Activated CD8-positive, alpha-beta T cell treated with anti-CD3 and anti-CD28 coated beads, Interleukin-2, amount 10 ng/mL, durations not matched to agents 7 days and 5 days (primary cell): ENCODE measurements at places on chromosomes 13 and 19. TPM values are rescaled to one million over a fixed set of nuclear protein-coding genes. Genes with fewer than 3 reads are reported as not detected.

GRCh38 chr19:23312515-23312914 lies 62.3 kb upstream of the ZNF724 start:
- no peak for DNase-seq

DNA sequence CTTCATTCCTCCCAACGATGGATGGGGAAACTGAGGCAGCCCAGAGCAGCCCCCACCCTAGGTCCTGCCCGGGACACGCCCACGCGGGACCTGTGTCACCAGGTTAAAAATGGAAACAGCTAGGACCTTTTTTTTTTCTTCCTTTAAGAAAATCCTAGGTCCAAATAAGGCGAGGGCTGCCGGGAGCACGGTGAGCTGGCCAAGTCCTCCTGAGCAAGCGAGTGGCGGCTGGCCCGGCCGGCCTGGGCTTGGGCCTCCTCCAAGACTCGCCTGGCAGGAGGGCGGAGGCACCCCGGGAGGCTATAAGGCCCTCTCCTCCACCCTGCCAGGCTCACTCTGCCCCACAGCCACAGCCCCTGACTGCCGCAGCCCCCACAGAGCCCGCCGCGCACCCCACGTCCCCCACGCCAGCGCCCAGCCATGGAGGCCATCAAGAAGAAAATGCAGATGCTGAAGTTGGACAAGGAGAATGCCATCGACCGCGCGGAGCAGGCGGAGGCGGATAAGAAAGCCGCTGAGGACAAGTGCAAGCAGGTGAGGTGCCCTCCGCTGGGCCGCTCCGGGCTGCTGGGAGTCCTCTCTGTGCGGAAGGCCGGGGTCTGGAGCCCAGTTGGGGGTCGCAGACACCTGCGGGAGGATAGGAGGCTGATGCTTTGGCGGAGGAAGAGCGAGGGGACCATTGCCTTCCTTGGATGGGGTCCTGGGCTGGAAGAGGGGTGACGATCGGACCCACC lies 8.9 kb upstream of the TPM4 start:
- no peak for DNase-seq

DNA sequence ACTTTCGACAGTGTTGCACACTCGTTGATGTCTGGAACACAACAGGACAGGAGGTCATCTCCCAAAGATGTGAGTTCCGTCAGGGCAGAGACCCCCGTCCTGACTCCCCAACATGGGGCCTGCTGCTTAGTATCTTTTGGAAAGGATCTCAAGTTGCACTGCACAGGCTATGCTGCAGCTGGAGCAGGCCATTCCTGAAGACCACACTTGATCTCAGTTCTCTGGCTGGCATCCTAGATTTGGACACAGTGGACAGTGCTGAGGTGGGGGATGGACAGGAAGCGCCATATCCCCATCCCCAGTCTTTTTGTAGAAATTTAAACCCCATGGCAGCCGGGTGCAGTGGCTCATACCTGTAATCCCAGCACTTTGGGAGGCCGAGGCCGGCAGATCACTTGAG lies 5.9 kb downstream of the ADGRE2 start:
- no peak for DNase-seq

GRCh38 chr19:55581145-55581822 lies 636 bp upstream of the ZNF579 start:
- peak; percentile 53 for DNase-seq

- DNase-seq, result no peak
Measured at GRCh38 chr19:50873056-50873455, at the start of gene KLK2. TSS of gene KLK2 (plus strand) at chr19:50873439. CDS start at chr19:50873474, 35 bp downstream.

DNA sequence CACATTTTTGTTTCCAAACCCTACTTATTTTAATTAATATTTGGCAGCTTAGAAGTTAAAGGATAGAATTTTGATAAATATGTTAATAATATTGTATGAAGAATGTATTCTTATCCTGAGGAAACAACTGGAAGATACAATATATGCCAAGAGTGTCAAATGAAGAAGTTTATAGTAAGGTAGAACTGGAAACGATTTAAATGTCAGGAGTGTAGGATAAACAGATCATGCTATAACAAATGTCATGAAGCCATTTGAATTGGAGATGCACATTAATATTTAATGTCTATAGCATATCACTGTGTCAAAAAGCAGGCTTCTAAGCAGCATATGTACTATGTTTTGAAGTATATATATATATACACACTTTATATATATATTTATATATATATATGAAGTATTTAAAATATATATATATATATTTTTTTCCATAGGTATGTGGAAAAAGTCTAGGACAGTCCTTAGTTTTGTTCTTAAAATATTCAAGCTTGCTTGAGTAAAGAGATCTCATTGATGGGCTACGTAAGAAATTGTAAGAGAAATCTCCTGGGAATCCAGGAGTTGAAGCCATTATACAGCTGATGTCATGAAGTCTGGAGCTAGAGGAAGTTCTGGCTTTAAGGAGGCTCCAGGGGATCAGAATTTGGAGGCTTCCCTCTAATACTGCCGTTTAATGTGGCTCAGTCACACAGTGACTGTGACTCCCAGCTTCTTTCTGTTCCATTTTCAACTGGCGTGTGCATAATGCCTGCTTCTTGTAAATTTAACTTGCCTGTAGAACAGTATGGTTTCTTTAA lies 79.9 kb upstream of the MYCBP2 start:
- no peak for DNase-seq

GRCh38 chr13:61470786-61471185 lies 55.1 kb upstream of the PCDH20 start:
- DNase-seq, result no peak

DNA sequence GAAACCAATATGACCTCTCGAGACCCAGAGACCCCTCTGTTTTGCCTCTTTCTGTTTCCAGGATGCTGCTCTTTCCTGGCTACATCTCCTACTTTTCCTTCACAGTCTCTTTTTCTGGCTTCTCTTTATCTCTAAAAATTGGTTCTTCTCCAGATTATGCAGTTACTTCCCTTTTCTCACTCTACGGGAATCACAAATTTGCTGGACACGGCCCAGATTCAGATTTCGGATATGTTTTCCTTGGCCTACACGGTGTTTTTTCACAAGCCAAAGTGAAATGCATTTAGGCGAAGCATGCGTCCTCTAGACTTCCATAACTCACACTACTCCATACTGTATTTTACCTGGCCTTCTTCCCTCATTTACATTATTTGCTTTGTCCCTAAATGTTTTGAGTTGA lies 214.7 kb upstream of the MIR17HG start:
- no peak for DNase-seq

GRCh38 chr19:6766357-6767080 lies 716 bp downstream of the SH2D3A start:
- DNase-seq, result no peak

GRCh38 chr13:103288114-103288513 lies 221.9 kb upstream of the SLC10A2 start:
- no peak for DNase-seq

DNA sequence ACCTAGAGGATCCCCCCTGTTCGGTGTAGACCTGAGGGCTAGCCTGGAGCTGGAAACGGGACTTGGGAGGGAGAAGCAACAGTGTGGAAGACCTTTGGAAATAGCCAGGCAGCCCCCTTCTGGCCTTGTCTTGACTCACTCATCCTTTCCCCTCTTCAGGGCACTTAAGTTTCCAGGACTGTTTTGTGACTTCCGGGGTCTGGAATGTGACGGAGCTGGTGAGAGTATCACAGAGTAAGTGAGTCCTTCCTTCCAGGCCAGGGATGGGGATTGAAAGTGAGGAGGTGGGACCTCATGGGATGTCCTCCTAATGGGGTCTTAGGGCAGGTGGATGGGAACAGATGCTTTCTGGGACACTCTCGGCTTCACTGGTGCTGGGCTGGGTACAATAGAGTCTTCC lies 29.4 kb downstream of the LYL1 start:
- no peak for DNase-seq

DNA sequence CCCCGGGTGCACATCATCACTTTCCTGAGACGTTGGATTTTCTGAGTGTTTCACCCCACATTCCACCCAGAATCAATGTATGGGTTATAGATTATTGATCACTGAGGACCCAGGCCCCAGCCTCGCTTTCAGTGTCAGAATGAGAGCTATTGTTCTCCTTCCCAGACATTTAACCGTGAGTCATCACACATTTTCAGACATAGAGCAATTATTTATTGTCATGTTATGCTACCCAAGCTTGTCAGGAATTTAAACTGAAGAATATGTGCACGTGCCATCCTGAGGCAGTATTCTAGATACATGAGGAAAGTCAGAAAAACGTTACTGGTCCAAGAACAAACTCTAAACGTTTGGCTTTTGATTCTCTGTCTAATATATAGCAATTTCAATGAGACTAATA lies 276.6 kb upstream of the ZNF507 start:
- no peak for DNase-seq

- DNase-seq, result no peak
Measured at GRCh38 chr19:51227326-51227725, 2.4 kb downstream of the CD33 start.

DNA sequence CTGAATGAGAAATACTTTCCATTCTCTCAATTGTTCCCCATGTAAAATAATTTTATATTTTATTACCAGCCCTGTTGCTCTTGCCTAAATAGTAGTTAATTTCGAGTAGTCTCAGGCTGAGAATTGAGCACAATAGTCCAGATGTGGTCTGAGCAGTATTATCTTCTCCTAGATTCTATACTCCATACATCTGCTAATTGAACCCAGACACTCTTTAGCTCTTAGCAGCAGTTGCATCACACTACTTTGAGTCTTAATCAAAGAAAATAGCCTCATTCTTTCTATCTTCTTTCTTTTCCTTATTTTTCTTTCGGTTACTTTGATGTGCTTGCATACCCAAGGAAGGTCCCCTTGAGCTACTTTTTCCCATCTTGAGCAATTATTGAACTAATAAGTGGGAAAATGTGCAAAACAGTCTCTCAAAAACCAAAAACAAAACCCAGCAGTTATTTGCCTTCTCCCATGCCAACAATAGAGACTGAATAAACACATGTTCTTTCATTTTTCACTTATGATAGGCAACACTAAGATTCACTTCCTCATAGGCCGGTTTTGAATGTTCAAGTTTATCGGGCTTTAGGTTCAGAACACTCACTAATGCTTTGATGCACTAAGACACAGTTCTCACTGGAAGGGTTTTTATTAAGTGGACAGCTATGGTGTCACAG lies 204.5 kb downstream of the POU4F1 start:
- no peak for DNase-seq

DNA sequence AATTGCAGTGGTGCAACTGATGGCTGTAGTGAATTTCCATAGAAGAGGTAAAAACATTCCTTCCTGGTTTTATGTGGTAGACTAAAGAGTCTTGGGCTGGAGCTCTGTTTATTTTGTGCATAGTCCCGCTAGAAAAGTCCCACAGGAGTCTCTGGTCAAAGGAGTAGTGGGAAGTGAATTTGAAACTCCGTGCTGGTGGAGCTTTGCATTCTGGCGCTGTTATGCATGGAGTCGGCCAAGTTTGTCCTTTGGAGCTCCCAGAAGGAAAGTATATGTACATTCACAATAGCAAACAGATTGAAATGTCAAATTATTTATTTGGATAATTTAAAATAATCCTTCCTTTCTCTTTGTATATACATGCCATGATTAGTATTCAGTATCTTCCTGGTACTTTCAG lies 296.5 kb downstream of the LMO7 start:
- DNase-seq, result no peak

- peak; percentile 67 for DNase-seq
Measured at GRCh38 chr19:54387991-54388801, 23.5 kb upstream of the LAIR1 start.

DNA sequence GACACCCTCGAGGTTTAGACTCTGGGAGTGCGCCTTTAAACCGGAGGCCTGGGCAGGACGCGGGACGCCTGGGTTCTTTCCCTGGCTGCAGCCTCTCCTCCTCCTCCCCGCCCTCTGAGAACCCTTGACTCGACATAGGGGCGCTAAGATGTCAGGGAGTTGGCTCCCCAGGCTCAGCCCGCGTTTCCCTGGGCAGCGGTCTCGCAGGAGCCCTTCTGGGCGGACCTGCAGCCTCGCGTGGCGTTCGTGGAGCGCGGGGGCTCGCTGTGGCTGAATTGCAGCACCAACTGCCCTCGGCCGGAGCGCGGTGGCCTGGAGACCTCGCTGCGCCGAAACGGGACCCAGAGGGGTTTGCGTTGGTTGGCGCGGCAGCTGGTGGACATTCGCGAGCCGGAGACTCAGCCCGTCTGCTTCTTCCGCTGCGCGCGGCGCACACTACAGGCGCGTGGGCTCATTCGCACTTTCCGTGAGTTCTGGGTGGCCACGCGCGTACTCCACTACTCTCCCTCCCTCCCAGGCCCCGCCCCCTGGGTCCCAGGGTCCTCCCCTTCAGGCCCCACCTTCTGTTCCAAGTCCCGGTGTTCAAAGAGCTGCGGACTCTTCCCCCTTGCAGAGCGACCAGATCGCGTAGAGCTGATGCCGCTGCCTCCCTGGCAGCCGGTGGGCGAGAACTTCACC lies 1.3 kb downstream of the ICAM5 start:
- DNase-seq, result peak; percentile 66

DNA sequence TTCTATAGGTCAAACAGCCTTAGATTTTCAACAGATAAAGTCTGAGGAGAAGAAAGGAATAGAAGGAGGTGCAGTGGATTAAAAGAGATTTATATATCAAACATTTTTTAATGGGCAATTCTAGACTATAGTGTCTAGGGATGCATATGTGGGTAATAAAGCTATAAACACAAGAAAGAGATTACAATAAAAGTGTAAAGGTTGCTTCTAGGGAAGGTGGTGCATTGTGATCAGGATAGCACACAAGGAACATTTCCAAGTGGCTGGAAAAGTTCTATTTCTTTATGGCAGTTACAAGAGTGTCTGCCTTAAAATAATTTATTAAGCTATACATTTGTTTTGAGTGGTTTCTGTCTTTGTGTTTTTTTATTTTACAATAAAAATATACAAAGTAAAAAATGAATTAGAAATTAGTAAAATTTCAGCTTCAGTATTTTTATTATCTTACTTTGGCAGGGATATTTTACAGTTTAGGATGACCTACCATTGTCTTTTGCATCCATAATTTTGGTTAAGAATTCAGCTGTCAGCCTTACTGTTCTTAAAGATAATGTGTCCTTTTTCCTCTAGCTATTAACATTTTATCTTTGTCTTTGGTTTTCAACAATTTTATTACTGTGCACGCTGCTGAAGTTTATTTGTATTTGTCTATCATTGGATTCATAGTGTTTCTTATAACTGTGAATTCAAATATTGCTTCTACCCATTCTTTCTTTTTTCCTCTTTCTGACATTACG lies 221.8 kb downstream of the LACC1 start:
- DNase-seq, result no peak

GRCh38 chr13:112522578-112522977 lies 65.4 kb downstream of the TUBGCP3 start:
- no peak for DNase-seq

The ATXN8OS gene
- total RNA-seq, result not detected

The MIR17HG gene
- 9.9 TPM for total RNA-seq

The BEST2 gene
- total RNA-seq, result not detected

The RYR1 gene
- 0.83 TPM for total RNA-seq

The VSTM2B gene
- not detected for total RNA-seq

The PRPF31 gene
- 82.8 TPM for total RNA-seq

The VSTM1 gene
- not detected for total RNA-seq

The FUT3 gene
- total RNA-seq, result not detected
